ENCODE measurements at places on chromosomes 3 and 15.
A peak's percentile ranks its signal among the peaks of the same experiment; 100 is the strongest.

- DNase-seq = no peak
These were observed 16.2 kb downstream of the LCMT2 start for GRCh38 chr15:43314171-43314570.

- no peak for DNase-seq
These were observed 7.1 kb upstream of the SLC6A20 start for GRCh38 chr3:45803252-45803935.

DNA sequence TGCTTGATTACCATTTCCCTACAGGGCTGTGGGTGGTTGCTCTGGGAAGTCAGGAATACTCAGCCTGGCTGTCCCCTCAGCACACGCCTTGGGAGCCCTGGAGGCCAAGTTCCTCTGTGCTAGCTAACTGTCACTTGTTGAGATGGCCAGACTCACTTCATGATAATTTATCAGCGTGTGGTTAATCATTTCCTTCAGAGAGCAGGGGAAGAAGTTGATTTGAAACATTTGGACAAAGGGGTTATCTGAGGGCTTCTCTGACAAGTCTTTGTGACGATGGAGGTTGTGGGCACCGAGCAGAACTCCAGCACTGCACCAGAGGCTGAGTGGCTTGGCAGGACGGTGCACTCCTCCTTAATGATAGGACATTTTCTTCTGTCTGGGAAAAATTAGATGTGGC, 61.9 kb downstream of the WHAMM start:
- peak; percentile 13 for DNase-seq

GRCh38 chr15:43100971-43101370, 4.9 kb downstream of the UBR1 start:
- DNase-seq = no peak

- no peak for DNase-seq
These were observed 59.0 kb downstream of the EPHB3 start for GRCh38 chr3:184620475-184621119.

GRCh38 chr15:66071921-66072295, 181.6 kb downstream of the MEGF11 start:
- no peak for DNase-seq

DNA sequence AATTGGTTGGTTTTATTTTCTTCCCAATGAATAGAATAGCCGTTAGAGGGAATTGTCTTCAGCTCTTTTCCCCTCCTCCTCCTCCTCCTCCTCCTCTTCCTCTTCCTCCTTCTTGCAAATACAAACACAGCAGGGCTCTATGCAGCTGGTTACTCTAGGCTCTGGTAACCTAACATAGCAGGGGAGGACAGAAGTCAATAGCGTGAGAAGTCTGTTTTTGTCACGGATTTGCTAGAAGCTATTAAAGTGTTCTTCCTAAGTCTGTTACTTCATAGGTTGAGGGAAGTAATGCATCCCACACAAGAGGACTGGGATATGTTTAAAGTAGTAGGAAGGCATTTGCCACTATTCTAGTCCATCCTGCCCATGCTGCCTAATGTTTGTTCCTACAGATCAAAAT, 374.7 kb upstream of the TPRG1 start:
- no peak for DNase-seq

DNA sequence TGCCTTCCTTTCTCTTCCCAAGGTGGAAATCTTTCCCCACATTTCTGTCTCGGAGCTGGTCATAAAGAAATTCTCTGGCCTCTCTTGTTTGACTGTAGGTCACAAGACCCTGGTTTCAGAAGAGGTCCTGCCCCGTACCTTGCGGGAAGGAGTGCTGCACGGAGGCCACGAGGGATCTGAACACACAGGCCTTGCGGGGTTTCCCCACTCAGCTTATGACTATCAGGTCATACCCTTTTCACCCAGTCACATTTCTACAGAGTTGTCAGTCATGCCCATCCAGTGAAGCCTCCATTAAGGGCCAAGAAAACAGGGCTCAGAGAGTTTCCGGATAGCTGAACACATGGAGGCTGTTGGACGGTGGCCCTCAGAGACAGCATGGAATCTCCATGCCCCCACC, 54.7 kb upstream of the ATP13A3 start:
- no peak for DNase-seq

DNA sequence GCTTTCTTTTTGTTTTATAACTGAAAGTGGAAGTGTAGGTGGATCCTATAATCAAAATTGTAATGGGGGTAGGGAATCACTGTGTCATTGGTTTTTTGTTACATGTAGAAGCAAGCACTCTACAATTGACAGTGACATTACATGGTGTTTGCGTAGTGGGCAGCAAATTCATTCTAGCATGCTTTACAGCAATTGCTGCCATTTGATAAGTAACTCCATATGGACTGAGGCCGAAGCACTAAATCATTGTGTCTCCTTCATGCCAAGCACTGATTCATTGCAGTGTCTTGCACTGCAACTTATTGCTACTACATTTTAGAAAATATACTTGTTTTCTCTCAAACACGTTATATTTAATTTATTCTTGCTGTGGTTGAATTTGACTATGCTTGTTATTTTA, 933.9 kb downstream of the NSUN3 start:
- DNase-seq = no peak

- DNase-seq = no peak
These were observed 8.1 kb downstream of the CAV3 start for GRCh38 chr3:8741581-8742261.

DNA sequence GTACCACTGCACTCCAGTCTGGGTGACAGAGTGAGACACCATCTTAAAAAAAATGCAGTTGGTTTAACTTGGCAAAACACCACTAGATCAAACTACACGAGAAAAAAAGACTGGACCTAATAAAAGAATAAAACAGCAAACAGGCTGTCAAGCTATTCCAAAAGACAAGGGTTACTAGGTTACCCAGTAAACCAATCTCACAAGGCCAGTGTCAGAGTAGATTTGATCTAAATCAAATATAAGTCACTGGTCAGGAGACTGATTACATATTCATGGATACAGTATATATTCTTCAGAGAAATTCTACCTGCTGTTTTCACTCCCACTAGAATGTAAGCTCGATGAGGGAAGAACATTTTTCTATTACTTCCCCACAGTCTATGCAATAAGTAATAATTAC, 2.5 kb upstream of the GANC start:
- no peak for DNase-seq

- DNase-seq = no peak
These were observed 7.0 kb upstream of the CD276 start for GRCh38 chr15:73677146-73677607.

DNA sequence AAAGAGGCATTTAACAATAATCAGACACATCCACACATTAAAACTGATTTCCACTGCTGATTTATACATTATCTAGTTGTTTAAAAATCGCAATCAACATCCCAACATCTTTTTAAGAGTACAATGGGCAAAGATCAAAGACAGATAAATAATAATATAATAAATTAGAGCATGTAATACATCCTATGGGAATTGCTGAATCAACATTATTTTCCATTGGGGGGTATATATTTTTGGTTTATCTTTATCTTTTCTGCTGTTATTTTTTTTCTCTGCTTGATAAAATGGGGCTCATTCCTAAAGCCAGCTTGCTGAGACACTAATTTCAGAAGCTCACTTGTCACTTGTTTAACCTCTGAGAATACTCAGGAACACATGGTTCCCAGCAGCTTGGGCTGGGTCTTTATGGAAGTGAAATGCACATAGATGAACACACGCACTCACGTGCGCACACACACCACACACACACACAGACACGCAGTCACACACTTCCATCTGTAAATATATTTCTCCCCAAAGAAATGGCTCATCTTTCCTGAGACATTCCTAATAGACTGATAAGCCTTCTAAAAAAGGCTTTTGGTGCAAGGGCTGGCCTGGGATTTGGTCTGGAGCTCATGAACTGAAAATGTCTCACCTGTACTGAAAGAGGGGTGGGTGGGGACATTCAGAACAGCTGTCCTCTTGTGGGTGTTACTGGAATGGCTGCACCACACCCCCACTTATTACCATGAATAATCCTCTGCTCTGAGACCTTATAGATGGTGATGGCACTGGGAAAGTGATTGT, 3.5 kb upstream of the PPIB start:
- DNase-seq = no peak

GRCh38 chr3:60992395-60992794, 258.9 kb downstream of the FHIT start:
- DNase-seq = peak; percentile 25

DNA sequence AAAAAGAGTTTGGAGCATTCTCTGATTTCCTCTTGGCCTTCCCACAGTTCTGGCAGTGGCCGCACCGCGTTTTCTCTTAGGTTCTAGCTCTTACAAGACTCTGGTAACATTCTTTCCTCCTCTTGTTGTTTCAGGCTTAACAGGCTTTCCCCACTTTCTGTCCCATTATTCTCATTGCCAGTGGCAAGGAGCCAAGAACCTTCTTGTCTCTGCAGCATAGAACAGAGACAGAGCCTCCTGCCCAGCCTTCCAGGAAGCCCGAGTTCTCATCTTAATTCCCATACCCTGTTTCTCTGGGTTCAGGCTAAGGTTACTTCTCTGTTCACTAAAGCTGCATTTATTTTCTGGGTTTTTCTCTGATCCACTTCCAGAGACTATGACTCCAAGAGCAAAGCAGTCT, 61.1 kb downstream of the DUT start:
- DNase-seq = no peak

DNA sequence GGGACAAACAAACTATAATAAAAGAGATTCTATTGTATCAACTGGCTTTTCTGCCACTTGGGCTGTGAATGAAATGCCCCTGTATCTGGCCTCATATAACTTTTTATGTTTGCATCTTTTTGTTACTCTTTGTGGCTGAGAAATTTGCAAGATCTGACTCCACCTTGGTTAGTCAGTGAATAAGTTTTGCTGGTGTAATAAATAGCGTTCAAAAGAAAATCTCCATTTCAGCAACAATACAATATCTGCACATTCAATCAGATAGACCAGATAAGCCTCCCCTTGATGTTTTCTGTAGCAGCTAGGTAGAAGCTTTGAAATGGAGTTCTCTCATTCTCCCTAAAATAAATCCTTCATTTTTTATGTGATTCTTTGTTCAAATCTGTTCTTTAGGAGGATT, 12.0 kb downstream of the TRAT1 start:
- no peak for DNase-seq

DNA sequence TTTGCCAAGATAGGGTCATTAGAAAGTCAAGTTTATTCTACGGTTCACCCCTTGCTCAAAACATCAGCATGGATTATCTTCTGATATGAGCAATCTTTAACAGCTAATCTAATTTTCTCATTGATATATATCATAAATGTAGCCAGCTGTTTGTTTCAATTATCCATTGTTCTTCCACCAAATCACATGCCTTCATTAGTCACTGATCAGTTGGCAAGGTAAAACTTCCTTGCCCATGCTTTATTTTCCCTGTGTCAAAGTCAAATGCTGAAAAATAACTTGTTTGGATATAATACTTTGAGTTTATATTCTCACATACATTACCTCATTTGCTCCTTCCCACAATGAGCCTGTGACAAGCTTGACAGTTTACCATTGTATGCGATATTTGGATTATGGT, 60.6 kb downstream of the DPH6 start:
- DNase-seq = no peak

- DNase-seq = no peak
These were observed 13.3 kb downstream of the ANKRD63 start for GRCh38 chr15:40269604-40270003.

DNA sequence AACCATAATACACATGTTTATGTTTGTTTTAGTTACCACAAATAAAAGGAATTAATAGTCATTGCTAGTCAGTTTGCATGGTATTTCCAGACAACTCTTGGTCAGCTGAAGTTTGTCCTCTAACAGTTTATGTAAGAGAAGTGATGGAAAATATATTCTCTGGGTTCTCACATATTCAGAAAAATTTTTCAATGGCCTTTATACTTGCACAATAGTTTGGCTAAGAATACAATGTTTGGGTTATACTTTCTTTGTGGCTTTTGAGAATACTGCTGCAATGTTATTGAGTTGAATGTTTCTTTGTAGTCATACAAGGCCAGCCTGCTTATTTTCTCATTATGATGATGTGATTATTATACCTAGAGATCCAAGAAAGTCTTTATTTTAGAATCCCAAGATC, 133.9 kb downstream of the RAP2B start:
- DNase-seq = no peak

GRCh38 chr15:63891768-63892133, 58.0 kb upstream of the HERC1 start:
- no peak for DNase-seq

- DNase-seq = no peak
These were observed 69.7 kb upstream of the CMSS1 start for GRCh38 chr3:99747915-99748314.

DNA sequence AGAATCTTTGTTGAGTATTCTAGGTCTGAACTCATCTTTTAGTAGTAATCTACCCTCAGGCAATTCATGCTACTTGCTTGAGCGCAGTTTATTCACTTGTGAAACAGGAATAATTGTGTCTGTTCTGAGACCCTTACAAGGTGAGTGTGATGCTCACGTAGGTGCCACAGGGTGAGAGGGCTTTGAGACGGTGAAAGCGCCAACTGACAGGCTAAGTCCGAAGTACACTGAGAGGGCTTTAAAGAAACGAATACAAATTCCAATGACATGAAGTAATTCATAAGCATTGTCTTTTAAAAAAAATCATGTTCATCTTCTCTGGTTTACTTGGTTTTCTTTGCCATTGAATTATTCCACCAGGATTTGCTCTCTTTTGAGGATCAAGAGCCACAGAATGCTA, 393.7 kb upstream of the RGMA start:
- DNase-seq = no peak

DNA sequence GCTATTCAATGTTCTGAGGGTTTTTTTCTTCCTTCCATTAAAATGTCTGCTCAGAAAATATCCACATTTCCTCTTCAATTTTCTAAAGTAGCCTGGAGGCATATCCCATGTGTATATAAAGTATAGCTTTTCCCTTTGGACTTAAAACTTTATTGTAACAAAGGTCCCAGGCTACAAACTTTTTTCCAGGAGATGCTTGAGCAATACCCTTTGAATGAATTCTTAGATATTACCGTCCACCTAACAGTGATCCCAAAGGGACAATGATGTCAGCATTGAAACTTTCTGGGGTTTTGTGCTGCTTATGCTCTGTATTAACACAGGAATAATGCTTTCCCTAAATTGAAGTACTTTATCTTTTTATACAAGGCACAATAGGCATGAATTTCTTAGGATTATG, 525.2 kb downstream of the CADM2 start:
- DNase-seq = no peak

- no peak for DNase-seq
These were observed 134.0 kb downstream of the SST start for GRCh38 chr3:187536185-187536584.

GRCh38 chr3:146896711-146897110, 291.6 kb upstream of the PLSCR5 start:
- no peak for DNase-seq

- DNase-seq = no peak
These were observed 180.7 kb upstream of the TTC14 start for GRCh38 chr3:180421221-180421620.

GRCh38 chr3:34884007-34884406, 755.3 kb upstream of the ARPP21 start:
- DNase-seq = no peak

DNA sequence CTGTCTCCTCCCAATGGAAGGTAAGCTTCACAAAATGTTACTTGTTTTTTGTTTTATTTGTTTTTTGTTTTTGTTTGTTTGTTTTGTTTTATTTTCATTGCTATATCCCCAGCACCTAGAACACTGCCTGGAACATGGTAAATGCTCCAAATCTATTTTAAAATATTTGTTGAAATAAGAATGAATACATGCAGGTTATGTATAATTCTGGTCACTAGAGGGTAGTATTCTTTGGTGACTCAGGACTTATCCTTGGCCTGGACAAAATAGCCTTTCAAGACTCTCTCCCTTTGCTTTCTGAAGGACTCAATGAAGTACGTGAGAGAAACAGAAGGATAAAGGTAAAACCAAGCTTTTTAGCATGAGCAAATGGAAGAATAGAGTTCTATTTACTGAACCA, 46.9 kb upstream of the PPP2R3A start:
- DNase-seq = no peak

Data from GDM1 (cell line).